AG08396 (cell line): ENCODE measurements at places on chromosomes 7 and 10.

GRCh38 chr10:15718694-15719048 is 1.1 kb downstream of the ITGA8 start:
- DNase-seq: no peak

DNA sequence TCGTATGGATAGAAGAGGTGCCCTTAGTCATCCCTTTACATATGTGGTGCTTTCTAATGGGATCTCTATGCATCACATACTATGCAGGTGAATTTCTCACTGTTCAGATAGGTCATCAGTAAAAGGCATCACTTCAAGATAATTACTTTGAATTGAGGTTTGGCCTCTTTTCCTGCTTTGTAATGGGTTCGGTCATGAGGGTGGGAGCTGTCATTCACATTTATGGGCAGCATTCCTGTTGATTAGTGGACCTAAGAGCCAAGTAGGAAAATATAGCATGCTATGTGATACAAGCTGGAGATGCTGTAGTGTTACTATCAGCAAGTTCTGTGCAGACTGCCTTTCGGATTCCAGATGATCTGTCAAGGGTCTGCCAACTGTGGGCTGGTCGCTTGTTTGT is 156.3 kb downstream of the LCOR start:
- DNase-seq: no peak

- DNase-seq: no peak
Measured at GRCh38 chr7:940599-941408, 13.7 kb downstream of the ADAP1 start.

DNA sequence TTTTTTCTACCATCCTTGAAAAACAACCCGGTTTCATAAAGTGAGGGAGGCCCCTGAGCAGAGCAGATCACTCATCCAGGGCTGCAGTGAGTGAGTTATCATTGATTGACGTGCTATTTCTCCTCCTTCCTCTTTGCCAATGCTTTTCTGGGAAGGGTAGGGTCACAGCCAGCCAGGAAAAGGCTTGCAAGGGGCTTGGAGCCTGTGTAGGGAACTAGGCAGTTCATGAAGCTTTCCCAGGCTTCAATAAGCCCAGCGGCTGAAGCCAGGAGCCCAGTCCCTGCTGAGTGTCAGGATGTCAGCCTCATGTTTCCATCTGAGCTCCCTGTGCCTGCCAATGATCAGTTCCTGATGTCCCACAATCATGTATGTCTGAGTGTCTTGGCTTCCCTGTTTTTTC is 584.7 kb downstream of the GALNT17 start:
- DNase-seq: no peak

DNA sequence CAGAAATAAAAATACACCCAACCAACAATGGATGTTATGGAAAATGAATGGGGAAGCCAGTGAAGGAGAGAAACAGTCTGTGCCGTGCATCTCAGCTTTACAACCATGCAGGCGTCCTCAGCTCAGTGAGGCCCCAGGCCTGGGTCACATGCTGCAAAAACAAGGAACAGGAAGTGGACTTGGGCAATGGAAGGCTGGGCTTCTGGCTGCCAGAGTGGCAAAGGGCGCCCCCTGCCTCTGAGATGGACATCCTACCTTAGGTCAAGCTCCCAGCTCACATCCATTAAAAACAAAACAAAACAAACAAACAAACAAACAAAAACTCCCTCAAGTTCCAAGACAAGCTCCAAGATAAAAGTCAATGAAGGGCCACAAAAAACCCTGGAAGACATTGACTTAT is 54.7 kb upstream of the AFAP1L2 start:
- peak; percentile 21 for DNase-seq

- no peak for DNase-seq
Measured at GRCh38 chr10:129277084-129277483, 190.0 kb upstream of the MGMT start.

DNA sequence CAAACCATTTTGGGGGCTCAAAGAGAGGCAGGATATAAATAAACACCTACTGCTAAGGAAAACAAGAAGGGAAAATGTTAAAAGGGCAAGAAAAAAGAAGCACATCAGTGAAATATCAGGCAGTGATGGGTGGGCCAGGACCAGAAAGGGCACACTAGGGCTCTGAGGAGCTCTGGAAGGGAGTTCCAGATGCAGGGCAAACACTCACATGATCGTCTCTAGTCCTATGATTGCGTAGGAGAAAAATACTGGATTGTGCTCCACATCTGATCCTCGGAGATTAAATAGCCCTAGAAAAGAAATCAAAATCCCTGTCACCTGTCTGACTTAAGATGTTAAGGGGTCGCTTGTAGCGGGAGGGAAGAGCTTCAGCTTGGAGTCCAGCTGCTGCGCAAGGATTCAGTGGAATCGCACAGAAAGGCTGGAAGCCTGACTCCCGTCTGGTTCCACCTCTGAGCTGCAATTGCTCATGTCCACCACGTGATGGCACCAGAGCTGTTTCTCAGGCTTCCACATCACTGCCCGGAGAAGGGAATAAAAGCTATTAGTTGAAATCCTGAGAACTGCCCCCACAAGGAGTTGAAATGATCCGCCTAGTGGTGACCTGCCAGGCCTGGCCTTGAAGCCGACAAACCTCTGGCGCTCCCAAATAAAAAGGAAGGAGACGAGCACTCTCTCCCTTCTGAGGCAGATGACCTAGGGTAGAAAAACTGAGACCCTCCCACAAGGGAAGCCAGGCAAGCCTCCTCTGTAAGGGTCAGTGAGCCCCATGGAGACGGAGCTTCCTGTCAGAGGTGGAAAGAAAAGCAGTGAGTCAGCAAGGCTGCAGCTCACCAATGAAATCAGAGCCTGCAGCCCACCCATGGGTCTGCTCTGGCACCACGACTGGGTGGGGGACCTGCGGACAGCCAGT is 39.2 kb downstream of the XPNPEP1 start:
- peak; percentile 86 for DNase-seq

DNA sequence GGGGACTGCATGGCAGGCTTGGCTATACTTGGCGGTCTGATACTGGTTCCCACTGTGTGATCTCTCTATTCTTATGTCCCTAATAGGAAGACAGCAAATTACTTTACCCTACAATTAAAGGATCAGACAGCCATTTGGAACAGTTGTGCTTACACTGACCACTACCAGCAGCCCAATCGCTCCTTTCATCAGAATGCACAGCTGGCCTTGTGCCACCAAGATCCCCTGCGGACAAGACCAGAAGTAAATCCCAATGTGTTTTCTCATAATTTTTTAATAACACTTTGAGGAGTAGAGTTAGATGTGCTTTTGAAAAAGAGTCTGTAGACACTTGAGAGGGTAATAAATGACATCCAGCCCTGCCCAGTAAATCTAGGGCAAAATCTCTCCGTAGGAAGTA is 297.2 kb upstream of the ZNF32 start:
- DNase-seq: no peak

DNA sequence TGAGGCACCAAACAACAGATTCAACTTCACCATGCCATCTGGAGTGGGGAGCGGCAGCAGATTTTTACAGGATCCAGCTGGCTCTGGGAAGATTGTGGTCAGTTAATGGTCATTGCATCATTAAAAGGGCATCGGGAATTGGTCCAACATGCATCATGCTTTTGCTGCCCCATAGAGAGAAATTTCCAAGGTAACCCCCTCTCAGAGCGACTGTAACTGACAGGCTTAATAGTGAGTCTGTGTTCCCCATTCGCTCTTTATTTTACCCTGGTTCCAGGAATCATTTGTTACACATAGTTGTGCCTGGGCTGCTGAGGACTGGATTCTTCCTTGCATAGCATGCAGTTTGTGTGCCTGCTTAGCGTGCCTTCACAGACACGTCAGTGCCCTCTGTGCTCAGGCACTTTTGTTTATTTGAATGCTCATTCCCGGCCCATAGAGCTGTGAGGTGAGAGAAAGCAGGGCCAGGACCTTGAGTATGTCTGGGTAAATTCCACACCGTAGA is 49.9 kb downstream of the CDHR3 start:
- peak; percentile 75 for DNase-seq

DNA sequence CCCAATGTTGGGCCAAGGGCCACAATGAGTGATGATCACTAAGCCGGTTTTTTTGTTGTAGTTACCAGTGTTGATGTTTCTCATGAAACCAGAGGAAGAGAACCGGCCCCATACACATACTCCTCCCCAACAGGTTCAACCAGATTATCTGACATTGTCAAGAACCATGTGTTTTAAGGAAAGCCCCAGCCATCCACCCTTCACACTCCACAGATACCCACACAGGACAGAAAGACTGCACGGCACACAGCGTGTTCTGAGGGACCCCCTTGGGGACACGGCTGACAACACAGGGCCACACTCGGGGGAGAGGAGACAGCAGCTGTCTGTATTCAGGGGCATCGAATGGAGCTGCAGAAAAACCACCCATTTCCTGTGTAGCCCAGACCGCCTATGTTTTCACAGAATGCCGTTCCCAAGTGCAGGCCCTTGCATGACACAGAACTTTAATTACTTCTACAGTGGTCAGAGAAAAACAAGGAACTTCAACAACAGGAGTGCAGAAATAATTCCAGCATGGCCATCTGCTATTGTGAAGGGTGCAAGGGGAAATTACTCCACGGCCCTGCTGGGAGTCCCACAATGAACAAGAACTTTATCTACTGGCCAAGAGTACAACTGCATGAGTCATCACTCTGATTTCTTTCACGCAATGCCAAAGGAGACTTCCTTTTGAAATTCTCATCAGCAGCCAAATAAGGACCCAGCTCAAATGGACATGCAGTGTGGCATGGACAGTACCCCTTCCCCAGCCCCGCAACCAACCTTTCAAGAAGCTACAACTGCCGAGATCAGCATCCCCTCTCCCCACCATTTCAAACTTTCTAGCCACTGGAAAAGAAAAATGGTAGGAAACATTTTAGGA is 2.3 kb downstream of the KLF6 start:
- DNase-seq: peak; percentile 77

DNA sequence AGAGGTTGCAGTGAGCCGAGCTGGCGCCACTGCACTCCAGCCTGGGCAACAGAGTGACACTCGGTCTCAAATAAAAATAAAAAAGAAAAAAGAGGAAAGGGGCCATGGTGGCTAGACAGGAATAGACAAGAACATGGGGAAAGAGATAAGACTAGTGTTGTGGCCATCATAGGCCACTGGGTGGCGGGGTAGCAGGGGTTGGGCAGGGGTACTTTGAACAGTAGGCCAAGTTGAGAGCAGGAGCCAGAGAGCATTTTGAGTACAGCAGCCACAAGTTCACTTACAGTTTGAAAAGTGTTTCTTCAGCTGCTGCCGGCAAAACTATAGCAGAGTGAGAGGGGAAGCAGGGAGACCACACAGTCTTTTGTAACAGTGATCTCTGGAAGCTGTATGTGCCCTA is 656.0 kb downstream of the CNTNAP2 start:
- no peak for DNase-seq

- no peak for DNase-seq
Measured at GRCh38 chr7:115368998-115369397, 447.1 kb downstream of the MDFIC start.

GRCh38 chr10:125156739-125157480 is 3.5 kb downstream of the CTBP2 start:
- DNase-seq: no peak

DNA sequence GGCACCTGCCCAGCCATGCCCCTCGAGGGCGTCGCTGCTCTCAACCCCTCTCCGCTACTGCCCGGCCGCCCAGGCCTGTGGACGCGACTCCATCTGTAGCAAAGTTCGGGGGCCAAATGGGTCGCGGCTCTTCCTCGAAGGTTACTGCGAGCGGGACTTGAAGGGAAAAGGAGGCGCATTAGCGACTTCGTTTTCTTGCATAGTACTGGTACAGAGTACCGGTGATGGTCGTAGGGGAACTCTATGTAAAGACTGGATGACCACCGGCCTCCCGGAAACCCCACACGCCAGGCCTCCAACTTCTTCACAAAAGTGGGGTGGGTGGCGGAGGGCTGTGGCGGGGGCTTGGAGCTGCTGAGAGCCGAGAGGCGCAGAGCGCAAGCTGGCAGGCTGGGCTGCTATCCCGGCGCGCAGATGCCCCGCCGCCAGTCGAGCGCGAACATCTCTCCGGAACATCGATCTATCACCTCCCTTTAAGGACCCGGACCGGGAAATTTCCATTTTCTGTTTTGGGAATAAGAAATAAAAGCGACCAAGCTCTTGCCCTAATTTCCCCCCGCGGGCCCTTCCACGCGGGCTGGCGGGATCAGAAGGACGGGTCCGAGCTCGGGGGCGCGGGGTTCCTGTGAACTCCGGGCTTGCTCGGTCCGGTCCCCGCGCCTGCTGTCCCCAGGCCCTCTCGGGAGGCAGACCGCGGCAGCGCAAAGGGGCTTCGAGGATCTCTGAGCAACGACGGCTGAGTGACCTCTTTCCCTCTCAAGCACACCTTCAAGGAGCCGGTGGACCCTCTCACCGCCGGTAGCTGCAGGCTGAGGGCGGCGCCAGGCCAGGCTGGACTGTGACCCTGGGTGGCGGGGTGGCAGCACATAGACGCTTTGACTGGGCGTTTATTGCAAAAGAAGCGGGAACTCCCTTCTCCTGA is 12.2 kb upstream of the FEZF1 start:
- no peak for DNase-seq

GRCh38 chr7:2164646-2165045 is 68.1 kb downstream of the MAD1L1 start:
- no peak for DNase-seq

- no peak for DNase-seq
Measured at GRCh38 chr7:23514755-23515154, 17.0 kb downstream of the TRA2A start.

DNA sequence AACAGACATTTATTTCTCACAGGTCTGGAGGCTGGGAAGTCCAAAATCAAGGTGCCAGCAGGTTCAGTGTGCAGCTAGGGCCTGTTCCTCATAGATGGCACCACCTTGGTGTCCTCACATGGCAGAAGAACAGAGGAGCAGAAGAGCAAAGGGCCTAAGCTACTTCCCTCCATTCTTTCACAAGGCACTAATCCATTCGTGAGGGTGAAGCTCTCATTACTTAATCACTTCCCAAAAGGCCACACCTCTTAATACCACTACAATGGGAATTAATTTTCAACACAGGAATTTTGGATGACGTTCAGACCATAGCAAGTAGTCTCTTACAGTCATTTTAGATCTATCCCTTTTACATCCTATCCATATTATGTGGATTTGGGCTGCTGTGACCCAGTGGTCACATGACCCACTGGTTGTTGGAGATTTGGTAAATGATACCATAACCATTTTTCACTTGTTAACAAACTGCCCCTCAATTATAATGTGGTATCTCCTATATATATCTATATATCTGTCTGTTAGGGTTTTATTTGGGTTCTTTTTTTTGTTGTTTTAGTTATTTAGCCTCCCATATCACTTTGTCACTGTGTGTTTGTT is 63.4 kb downstream of the BBS9 start:
- no peak for DNase-seq

GRCh38 chr10:133267829-133268228 is 8.8 kb downstream of the ADAM8 start:
- no peak for DNase-seq

GRCh38 chr10:42553064-42553407 is 85.3 kb downstream of the ZNF33B start:
- DNase-seq: no peak

DNA sequence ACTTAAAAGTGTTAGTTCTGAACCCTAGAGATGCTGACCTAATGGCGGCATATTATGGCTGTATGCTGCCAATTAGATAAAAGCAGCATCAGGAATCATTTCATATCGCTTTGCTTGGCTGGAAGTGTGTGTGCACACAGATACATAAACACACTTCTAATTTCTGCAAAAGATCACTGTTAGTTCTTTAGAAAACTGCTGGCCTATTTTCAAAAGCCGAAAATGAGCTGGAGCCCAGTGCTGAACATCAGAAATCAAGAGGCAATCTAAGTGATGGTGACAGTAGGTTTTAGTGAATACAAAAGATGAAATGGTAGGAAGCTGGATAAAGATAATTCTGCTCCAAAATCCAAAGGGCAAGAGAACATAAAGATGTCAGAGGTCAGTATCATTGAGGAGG is 745.8 kb upstream of the LRRTM3 start:
- DNase-seq: no peak
